ENCODE measurements at places on chromosomes 2 and 18. TPM values are rescaled to one million over a fixed set of nuclear protein-coding genes. Genes with fewer than 3 reads are reported as not detected.
A peak's percentile ranks its signal among the peaks of the same experiment; 100 is the strongest.

GRCh38 chr18:3332376-3332775, 70.4 kb downstream of the MYL12B start:
- DNase-seq = no peak

DNA sequence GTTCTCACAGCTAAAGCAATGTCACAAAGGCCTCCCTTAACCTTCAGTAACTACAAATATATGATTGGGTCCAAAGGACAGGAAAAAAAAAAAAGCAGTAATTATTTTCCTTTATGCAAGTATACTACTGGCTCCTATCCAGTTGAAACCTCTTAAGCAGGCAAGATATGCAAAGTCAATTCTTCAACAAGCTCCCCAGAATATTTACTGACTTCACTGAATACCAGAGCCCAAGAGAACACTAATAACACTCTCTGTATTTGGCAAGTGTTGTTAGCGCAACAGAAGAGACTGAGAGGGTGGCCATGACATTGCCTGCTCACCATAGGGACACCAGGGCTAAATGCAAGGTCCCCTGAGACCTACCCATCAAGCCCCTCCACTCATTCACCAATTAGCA, 74.5 kb downstream of the AP1S3 start:
- no peak for DNase-seq

GRCh38 chr2:24972315-24972961, 683 bp upstream of the DNAJC27 start:
- DNase-seq = peak; percentile 74

DNA sequence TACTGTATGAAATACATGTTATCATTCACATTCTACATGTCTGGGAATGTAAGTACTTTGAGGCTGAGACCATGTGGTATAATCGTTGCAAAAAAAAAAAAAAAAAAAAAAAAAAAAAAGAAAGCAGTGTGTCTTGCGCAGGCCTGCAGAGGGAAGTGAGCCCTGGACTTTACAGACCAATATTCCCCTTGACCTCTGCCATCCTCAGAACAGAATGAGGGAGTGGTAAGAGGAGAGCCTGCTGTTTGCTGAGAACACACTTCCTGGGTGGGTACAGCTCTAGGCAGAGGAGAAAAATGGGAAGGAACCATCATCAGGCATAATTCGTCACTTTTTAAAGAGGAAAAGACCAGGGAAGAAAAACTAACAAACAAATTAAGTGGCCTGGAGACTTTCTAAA, 28.8 kb upstream of the TBC1D8 start:
- DNase-seq = no peak

GRCh38 chr18:50453014-50453680, 78.3 kb downstream of the SKA1 start:
- DNase-seq = no peak

DNA sequence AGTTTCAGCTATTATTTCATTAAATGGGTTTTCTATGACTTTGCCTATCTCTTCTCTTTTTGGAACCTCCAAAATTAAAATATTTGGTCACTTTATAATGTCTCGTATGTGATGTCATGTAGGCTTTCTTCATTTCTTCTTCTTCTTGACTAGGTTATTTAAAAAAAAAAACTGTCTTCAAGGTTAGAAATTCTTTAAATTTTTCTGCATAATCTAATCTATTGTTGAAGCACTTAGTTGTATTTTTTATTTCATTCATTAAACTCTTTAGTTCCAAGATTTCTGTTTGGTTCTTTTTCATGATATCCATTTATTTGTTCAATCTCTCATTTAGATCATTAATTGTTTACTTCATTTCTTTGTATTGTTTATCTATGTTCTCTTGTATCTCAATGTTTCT, 43.8 kb upstream of the ROCK1 start:
- DNase-seq = no peak

GRCh38 chr2:46502291-46502885, 23.0 kb downstream of the TMEM247 start:
- no peak for DNase-seq

DNA sequence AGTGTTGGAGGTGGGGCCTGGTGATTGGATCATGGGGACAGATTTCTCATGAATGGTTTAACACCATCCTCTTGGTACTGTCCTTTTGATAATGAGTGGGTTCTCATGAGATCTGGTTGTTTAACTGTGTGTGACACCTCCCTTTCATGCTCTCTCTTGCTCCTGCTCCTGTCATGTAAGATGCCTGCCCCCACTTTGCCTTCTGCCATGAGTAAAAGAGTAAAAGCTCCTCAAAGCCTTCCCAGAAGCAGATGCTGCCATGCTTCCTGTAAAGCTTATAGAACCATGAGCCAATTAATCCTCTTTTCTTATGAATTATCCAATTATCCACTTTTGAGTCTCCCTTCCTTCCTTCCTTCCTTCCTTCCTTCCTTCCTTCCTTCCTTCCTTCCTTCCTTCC, 317.7 kb downstream of the RDH14 start:
- no peak for DNase-seq

DNA sequence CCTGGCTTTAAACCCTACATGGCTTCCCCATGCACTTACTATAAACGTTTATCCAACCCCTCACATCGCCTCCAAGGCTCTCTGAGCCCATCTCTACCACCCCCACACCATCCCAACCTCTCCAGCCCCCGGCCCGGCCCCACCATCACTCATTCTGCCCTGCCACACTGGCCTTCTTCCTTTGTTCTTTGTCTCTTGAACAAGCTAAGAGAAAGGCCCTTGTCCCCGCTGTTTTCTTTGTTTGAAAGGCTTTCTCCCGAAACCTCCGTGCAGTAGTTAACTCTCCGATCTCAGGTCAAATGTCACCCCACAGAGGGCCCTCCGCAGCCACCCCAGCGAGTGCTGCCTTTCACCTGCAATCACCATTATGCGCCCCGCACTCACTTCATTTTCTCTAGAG, 100.4 kb downstream of the AFF3 start:
- no peak for DNase-seq

DNA sequence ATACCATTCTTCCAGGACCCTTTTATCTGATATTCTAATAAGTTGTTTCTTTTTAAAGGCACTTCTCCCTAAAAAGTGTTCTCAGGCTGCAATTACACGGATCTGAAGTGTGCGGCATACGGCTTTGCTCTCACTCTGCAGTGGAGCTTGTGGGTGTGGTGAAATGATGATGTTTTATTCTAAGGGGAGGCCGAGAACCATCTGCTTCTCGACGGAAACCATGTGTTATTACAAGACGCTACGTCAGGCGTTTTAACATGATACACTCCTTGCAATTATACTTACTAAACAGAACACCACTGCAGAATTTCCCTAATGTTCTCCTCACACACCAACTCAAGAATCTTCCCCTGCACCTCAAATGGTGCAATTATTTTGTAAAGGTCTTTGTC, 34.9 kb upstream of the CTDP1 start:
- DNase-seq = no peak

GRCh38 chr2:207530160-207531031, 634 bp downstream of the CREB1 start:
- peak; percentile 60 for DNase-seq

- peak; percentile 19 for DNase-seq
These were observed 5.5 kb downstream of the EN1 start for GRCh38 chr2:118841828-118842461.

DNA sequence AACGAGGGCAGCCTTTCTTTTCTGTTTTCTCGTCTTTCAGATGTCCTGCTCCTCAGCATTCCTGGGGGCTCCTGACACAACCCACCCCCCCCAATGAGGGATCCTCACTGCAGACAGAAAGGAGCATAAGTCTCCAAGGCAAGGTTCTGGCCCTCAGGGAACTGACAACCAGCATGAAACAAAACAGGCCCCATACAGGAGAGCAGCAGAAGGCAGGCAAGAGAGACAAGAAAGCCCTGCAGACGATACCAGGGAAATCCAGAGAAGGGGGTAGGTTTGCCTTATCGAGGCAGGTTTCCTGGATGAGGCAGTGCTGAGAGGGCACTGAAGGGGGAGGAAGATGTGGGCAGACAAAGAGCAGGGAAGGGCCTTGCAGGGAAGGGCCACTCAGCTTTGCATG, 103.9 kb upstream of the EPAS1 start:
- DNase-seq = no peak

DNA sequence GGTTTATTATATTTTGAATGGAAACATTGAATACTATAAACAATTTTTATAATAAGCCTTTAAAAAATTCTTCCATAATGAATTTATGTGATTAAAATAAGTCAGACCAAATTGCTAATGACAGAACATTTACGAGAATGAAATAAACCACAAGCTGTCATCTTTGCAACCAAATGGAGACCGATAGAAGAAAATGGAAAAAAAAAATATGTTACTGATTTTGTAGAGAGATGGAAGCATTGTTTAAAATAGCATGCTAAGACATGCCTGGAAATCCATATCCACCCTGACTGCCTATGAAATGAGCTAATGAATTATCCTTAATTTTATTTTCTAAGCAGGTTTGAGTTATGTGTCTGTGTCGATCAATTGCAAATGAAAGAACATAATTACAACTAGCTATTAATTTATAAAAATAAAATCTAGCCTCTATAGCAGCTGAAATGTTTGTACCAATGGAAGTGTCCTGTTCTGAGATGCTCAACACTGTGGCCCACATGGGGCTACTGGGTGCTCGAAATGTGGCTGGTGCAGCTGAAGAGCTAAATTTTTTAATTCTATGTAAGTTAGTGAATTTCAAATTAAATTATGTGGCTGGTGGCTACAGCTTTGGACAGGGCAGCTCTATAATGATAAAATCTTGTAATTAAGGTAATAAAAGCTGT, 832.8 kb downstream of the RNF144A start:
- no peak for DNase-seq

DNA sequence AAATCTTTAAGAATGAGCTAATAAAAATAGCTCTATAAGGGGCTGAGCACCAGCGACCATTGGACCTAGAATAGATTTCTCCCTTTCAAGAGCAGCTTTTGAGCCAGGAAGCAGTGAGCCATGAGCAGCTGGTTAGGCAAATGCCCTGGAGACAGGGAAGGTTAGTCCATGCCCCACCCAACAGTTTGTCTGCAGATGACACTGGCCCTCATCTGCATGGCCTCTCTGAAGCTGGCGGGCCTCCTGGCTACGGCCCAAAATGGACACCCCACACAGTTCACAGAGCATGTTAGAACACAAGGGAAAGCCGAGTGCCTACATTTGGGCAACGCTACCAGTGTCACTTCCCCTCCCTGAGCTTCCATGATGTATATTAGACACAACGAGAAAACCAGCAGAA, 201.1 kb downstream of the MGAT5 start:
- no peak for DNase-seq

DNA sequence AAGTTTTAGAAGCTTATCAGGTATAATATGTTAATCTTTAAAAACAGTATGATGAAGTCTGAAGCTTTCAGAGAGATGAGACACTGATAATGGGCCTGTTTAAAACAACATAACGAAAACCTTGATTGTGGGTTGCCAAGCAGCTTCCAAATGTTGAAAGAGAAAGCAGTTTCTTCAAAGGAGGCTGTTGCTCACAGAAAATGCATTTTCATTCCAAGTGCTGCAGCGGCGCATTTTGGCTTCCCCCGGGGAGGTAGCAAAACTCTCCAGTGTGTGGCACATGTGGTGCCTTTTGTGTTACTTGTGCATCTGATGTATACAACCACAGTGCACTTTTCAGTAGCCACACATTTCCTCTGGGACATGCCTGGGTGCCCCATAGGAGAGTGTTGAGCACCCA, 66.1 kb downstream of the TMEFF2 start:
- DNase-seq = no peak

- no peak for DNase-seq
These were observed 303.9 kb upstream of the EPHA4 start for GRCh38 chr2:221876016-221876415.

- no peak for DNase-seq
These were observed 10.8 kb downstream of the AGAP1 start for GRCh38 chr2:235504441-235505180.

GRCh38 chr2:68917034-68917718, 35.5 kb downstream of the GKN2 start:
- no peak for DNase-seq

DNA sequence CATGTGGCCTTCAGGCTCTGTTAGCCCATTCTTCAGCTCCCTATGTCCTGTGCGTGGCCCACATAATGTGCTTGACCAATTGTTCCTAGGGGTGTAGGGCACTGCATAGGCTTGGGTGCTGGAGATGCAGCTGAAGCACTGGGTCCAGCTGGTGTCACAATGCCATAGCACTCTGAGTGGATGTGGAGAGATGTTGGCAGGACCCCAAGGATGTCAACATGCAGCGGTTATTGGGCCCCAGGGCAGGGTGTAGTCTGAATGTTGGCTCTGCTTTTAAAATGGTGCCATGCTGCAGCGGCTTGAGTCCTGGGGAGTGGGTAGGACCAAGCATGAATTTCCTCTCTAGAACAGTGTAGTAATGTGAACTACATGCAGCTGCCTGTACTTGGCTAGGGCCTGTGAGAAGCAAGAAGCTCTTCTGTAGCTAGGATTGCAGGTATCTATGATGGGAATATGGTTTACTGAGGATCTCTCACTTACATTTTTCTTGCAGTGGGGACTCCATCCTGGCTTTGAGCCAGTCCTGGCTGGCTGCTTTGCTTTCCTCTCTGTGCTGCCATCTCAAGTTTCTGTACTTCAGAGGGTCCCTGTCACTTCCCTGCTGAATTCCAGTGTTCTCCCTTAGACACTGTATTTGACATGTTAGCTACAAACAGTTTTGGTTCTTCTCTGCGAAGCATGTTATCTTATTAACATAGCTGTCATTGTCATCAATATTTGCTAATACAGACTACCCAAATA, 148.4 kb downstream of the CSRNP3 start:
- DNase-seq = no peak

DNA sequence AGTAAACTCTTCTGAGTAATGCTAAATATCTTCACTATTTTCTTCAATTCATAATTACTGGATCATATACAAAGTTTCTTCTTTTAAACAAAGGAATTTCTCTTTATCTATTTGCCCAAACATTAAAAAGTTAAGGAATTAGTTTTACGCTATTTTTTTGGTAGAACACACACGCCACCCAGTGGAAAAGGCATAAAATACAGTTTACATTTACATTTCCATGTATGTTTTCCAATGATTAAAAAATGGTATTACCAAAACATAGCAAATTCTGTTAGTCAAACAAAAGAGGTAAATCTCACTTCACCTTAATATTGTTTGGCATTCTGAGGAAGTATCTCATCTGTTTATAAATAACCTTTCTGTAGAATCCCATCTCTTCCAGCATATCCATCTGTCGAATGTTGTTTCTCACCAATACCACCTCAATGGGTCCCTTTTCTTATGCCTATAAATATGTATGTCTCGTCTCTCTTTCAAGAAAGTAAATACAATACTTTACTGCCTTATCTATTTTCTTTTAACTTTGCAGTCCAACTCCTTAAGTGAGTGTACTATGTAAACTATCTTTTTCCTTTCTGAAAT, 7.2 kb downstream of the BOLL start:
- DNase-seq = peak; percentile 58

EFR3B gene
- total RNA-seq = 0.77 TPM

INHBB gene
- 1.8 TPM for total RNA-seq

ACVR2A gene
- total RNA-seq = 7.5 TPM

TMEM247 gene
- total RNA-seq = not detected

CYTIP gene
- not detected for total RNA-seq

SLC40A1 gene
- total RNA-seq = 5.7 TPM

All from endothelial cell of umbilical vein (primary cell).